ENCODE measurements at places on chromosomes 11 and 22.
A peak's percentile ranks its signal among the peaks of the same experiment; 100 is the strongest.

- no peak for DNase-seq
These were observed 77.9 kb downstream of the CELSR1 start for GRCh38 chr22:46459347-46460065.

- DNase-seq = no peak
These were observed 83.2 kb downstream of the CACNA1I start for GRCh38 chr22:39653787-39654077.

- no peak for DNase-seq
These were observed 65.2 kb upstream of the A4GALT start for GRCh38 chr22:42785706-42786499.

DNA sequence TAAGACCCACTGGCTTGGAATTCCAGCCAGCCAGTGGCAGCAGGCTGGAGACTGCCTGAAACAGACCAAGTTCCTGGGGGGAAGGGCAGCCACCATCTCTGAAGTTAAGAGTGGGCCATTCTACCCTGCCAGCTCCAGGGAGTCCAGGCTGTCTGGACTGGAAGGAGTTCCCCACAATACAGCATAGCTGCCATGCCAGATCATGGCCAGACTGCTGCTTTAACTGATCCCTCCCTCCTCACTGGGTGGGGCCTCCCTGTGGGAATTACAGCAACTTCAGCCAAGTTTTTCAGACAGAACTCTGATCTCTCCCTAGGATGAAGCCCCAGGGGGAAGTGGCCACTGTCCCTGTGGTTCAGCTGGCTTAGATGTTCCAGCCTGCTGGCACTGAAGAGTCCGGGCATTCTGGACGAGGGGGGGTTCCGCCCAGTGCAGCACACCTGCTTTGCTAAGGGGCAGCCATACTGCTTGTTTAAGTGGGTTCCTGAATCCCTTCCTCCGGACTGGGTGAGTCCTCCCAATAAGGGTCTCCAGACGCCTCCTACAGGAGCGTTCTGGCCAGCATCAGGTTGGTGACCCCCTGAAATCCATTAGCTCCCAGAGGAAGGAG lies 455.4 kb downstream of the DLG2 start:
- no peak for DNase-seq

DNA sequence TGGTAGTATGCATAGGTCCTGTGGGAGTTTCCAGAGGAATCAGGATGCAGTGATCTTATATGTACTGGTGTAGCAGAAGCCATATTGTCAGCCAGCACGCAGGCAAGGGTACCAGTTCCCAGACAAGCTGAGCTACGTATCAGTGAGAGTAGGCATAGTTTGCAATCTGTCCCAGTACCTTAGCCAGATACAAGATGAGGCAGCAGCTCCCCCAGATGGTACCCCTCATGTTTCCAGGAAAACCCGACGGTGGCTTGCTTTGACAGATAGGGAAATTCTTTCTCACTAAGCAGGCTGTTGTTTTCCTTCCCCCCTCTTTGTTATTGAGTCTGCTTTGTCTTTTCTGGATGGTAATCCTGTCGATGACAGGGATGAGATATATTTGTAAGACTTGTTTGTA lies 109.7 kb upstream of the RRM1 start:
- peak; percentile 72 for DNase-seq
